ENCODE measurements at places on chromosomes 6 and 20.
A peak's percentile ranks its signal among the peaks of the same experiment; 100 is the strongest.

DNA sequence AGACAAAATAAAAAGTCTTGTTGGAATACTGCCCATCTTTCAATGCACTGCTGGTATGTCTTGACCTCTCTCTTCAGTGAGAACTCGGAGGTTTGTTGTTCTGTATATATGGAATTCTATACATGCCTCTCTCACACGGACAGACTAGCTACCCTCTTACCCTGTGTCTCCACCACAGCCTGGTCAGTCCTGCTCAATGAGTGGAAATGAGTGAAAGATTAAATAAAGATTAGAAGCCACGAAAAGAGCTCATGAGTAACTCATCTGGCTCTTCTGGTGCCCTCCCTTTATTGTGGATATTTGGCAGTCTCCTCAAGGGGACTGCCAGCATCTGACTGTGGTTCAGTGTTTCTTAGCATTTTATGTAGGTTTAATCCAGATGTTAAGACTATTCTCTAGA, 262.8 kb upstream of the MAP3K7 start:
- DNase-seq, result no peak

DNA sequence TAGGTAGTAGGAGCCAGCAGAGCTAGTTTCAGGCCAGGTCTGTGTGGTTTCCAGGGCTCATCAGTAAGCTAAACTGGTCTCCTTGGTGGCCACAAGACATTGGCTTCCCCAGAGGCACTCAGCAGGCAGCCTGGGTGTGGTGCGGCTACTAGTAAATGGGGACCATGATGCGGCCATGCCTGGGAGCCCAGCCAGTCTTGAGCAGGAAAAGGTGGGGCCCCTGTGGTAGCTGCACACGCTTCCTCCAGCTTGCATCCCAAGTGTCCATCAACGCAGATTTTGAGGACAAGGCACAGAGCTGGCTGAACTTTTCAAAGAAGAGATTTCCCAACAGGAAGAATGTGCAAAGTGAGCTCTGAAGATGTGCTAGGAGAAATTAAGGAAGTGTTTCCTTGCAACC, 107.4 kb upstream of the NAA20 start:
- DNase-seq, result peak; percentile 87

GRCh38 chr6:108080010-108080780, 5.7 kb upstream of the OSTM1 start:
- no peak for DNase-seq

GRCh38 chr20:57513199-57513598, 11.7 kb downstream of the CTCFL start:
- no peak for DNase-seq

DNA sequence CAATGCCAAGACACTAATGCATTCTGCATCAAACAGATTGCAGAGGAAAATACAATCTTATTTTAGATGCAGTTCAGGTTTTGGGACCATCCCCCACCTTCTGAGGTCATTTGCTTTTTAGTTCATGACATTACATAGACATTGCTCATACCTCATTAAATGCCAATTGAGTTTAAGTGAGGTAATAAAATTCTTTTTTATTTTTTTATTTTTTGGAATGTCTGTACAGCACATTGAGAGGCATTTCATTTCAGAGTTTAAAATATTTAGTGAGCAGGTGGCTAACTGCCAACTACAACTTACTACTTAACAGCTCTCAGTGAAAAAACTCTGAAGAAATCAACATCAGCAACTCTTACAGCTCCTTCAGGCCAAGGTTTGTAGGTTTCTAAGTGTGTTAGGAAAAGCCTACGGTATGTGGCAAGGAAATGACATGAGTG, 482.2 kb upstream of the RNF217 start:
- no peak for DNase-seq

GRCh38 chr20:61719691-61720347, 345.9 kb downstream of the TAF4 start:
- DNase-seq, result no peak

GRCh38 chr20:23072892-23073586, 13.1 kb downstream of the CD93 start:
- DNase-seq, result no peak

DNA sequence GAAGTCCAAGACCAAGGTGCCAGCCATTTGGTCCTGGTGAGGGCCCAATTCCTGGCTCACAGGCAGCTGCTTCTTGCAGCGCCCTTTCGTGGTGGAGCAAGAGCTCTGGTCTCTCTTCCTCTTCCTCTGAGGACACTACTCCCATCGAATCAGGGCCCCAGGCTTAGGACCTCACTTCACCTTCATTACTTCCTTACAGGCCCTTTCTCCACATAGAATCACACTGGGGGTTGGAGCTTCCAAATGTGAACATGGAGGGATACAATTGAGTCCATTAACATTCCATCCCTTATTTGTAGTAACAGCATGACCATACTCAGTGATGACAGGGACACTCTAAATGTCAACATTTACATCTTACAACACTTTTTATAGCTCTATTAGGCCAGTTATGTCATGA, 2.3 kb downstream of the RAMACL start:
- no peak for DNase-seq

GRCh38 chr6:9710574-9710973, 704.3 kb downstream of the TFAP2A start:
- DNase-seq, result no peak

- DNase-seq, result no peak
These were observed 451 bp upstream of the HSF2 start for GRCh38 chr6:122399055-122399347.

DNA sequence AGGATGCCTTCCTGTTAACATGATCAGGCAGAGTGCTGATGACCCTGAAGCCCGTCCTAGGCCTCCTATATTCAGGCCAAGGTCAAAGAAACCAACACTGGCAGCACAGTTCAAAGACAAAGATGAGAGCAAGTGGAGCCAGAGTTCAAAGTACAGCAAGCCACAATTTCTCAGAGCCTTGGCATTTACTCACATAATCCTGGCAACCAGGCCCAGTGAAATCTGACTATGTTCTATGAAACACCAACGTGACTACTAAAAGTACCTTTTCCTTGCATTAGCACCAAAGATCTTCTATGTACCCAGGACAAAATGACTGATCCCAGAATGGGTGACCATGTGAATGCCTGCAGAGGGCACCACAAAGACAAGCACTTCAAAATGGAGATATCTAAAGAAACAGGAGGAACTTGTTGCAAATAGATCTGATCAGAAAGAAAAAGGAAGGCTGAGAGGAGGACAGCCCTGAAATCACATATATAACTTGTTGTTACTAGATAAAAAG, 3.9 kb downstream of the NFS1 start:
- DNase-seq, result no peak

DNA sequence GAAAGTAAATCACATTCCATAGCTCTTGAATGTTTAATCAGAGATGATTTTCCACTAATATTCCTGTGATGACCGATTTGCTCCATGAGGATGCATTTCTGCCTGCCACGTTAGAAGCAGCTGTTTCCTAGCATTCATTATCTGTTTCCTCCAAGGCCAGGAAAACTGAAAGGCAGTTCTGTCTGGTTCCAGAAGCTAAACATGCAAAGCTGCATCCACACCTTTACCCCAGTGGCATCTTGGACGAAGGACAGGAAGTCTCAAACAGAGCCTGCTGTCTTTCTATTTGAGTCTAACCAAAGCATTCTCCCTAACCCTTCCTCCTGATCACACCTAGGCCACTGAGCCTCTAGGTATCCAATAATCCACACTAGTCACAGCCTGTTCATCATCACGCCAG, 27.6 kb downstream of the CNKSR3 start:
- DNase-seq, result no peak

GRCh38 chr6:8027965-8028651, 36.1 kb downstream of the BLOC1S5 start:
- DNase-seq, result no peak

- no peak for DNase-seq
These were observed 32.1 kb upstream of the NR2E1 start for GRCh38 chr6:108133594-108134179.

GRCh38 chr20:10655720-10656669, 17.8 kb downstream of the JAG1 start:
- no peak for DNase-seq

DNA sequence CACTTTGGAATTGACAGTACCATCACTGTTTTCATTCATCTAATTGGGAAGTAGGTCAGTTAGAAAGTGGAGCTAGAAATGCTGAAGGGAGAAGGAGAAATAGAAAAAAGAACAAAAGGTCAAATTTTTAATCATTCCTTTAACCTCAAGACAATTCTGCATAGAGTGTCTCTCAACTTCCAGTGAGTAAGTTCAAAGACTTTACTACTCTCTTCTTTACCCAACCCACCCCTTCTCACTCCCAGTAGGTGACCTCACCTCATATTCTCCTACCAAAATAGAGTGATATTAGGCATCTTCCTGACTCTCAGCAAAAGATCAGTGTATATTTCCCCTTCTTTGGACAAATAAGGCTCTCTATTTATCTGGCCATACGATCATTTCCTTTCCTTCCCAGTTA, 340.0 kb upstream of the JAG1 start:
- DNase-seq, result no peak

GRCh38 chr6:39495640-39496039, 173.1 kb upstream of the KCNK16 start:
- no peak for DNase-seq

GRCh38 chr20:9285617-9286016, 216.7 kb downstream of the PLCB4 start:
- DNase-seq, result no peak

- DNase-seq, result no peak
These were observed 238.0 kb upstream of the MAN1A1 start for GRCh38 chr6:119587537-119587936.

DNA sequence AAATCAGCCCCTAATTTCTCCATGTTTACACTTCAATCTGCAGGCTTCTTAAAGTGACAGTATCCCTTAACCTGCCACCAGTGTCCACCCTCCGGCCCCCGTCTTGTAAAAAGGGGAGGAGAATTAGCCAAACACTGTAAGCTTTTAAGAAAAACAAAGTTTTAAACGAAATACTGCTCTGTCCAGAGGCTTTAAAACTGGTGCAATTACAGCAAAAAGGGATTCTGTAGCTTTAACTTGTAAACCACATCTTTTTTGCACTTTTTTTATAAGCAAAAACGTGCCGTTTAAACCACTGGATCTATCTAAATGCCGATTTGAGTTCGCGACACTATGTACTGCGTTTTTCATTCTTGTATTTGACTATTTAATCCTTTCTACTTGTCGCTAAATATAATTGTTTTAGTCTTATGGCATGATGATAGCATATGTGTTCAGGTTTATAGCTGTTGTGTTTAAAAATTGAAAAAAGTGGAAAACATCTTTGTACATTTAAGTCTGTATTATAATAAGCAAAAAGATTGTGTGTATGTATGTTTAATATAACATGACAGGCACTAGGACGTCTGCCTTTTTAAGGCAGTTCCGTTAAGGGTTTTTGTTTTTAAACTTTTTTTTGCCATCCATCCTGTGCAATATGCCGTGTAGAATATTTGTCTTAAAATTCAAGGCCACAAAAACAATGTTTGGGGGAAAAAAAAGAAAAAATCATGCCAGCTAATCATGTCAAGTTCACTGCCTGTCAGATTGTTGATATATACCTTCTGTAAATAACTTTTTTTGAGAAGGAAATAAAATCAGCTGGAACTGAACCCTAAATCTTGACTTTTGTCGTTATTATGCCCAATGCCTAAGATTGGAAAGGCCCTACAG, 4.5 kb downstream of the SOX4 start:
- no peak for DNase-seq

DNA sequence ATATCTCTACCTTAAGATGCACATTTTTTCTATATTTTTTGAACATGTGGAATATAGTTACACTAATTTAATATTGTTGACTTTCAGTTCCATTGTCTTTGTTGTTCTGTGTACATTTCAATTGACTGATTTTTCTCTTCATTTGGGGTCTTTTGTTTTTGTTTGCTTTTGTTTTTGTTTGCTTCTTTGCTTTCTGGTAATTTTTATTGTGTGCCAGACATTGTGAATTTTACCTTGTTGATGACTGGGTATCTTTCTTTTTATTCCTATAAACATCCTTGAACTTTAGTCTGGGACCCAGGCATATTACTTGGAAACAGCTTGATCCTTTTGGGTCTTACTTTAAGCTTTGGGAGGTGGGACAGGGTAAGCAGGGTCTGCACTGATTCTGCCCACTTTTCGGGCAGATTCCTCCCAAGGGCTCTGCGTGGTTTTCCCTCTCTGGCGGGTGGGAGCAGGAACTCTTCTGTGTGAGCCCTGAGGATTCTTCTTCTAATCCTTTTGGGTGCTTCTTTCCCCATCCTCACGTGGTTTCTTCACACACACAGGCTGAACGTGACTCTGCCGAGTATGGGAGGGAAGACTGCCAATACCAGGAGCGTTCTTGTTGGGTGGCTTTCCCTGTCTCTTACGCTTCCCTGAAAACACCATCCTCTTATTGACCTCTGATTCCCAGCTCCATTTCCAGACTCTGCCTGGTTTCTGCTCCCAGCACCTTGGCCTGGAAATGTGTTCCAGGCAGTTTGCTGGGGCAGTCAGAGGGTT, 200.5 kb downstream of the ARID1B start:
- DNase-seq, result no peak

- no peak for DNase-seq
These were observed 10.9 kb upstream of the TDRD6 start for GRCh38 chr6:46676604-46677313.

GRCh38 chr20:61662226-61662967, 403.3 kb downstream of the TAF4 start:
- DNase-seq, result no peak

- DNase-seq, result no peak
These were observed 2.7 kb downstream of the SLC2A10 start for GRCh38 chr20:46712056-46712636.

- DNase-seq, result no peak
These were observed 33.1 kb upstream of the IRF4 start for GRCh38 chr6:358432-358831.

DNA sequence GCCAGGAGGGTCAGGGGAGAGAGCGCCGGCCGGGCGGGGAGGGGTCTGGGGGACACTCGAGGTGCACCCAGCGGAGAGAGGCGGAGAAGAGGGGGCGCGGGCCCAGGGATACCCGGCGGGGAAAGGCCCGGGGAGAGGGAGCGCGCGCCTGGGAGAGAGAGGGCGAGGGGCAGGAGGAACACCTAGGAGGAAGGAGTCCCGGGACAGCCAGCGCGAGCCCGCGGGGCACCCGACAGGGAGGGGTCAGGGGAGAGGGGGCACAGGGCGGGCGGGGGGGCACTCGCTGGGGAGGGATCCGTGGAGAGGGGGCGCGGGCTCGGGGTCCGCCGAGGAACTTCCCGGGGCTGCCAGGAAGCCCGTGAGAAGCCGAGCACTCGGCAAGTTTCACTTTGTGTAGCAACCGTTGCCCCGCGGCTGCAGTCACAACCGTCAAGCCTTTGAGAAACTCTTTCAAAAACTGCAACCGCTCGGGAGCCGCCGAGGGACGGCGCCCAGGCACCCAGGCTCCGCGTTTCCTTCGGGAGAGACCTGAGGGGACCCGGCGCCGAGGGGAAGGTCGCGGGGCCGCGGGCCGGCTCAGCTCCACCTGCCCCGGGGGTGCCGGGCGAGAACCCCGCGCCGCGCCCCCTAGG, 471 bp downstream of the EZR start:
- DNase-seq, result peak; percentile 88

- DNase-seq, result no peak
These were observed 72.9 kb upstream of the SLC22A16 start for GRCh38 chr6:110549277-110549676.
